Mesenteric fat pad (tissue), 1 donor: ENCODE measurements at places on chromosomes 5 and 9. TPM values are rescaled to one million over a fixed set of nuclear protein-coding genes. Genes with fewer than 3 reads are reported as not detected.

DNA sequence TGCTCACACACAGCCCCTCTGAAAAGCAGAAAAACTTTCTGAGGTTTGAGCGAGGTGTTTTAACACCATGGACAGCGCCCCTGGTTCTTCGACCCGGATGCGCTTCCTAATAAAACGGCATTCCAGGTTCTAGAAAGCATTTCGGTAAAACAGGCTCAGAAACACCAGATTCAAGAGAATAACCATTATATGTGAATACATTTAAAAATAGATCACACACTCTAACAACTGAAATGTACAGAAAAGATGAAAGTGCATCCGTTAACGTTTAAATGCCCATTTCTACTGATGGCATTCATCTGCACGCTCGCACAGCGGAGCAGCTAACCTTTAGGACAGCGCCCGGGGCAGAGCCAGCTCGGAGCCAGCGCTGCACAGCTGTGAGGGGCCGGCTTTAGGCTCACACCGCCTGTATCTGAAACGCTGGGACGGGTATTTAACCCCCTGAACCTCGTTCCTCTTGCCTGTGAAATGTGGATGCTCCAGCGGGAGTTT, 26.3 kb upstream of the TENT4A start:
- DNase-seq = no peak

DNA sequence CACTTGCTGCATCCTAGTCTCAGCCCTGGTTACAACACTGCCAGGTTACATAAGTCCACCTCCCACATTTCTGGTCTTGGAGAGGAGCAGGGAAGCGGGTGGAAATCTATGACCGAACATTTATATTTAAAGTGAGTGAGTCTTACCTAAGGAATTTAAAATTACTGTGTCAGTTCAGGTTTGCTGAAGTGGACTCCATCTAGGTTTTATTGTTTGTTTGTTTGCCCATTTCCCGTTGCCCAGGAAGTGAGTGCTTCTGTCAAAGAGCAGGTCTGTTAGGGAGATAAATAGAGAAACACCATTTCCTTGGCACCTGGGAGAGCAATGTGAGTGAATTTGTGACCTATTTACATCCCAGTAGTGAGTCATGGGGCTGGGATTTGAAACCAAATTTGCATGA, 179.5 kb downstream of the KIF4B start:
- DNase-seq = no peak

- no peak for DNase-seq
Measured at GRCh38 chr9:37995961-37996818, 72.8 kb downstream of the SHB start.

DNA sequence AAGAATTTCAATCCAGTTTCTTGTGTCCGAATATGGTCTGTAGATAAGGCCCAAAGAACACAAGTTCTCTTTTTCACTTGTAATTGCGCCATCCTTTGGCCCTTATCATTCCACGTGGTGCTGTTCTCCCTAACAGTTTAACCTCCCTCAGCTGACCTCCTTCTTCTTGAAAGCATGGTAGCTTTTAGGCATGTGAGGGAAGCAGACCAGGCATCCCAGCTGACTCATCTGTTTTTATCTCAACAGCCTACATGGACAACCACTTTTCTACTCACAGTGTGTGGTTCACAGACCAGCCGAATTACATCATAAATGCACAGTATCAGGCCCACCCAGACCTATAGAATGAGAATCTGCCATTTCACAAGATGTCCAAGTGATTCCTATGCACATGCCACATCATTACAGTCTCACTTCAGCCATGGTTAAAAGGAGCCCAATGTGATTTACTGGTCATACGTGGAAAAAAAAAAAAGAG, 26.9 kb upstream of the PLIN2 start:
- DNase-seq = no peak

DNA sequence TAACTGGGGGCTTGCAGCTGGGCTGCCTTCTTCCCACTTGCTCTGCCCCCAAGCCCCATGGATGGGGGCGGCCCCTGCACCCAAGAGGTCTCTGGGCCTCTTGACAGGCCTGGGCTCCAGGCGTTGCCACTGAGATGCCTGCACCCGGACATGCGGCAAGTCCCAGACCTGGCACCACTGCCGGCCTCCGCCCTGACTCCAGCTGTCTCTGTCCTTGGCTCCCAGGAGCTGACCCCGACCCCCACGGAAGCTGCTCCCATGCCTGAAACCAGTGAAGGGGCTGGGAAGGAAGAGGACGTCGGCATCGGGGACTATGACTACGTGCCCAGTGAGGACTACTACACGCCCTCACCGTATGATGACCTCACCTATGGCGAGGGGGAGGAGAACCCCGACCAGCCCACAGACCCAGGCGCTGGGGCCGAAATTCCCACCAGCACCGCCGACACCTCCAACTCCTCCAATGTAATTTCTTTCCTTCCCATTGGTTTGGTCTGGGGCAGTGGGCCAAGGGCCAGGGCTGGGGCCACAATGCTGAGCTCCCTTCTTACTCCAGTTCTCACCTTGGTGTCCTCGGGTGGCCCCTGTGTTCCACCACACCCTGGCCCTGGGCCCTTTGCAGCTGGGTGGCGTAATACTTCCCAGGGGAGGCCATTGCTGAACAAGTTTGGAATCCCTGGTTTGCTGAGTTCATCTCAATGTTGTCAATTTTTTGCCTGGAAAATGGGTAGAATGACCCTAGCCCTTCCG, 88.6 kb downstream of the COL5A1 start:
- DNase-seq = no peak

GRCh38 chr9:9847750-9848149, 765.1 kb downstream of the PTPRD start:
- no peak for DNase-seq

DNA sequence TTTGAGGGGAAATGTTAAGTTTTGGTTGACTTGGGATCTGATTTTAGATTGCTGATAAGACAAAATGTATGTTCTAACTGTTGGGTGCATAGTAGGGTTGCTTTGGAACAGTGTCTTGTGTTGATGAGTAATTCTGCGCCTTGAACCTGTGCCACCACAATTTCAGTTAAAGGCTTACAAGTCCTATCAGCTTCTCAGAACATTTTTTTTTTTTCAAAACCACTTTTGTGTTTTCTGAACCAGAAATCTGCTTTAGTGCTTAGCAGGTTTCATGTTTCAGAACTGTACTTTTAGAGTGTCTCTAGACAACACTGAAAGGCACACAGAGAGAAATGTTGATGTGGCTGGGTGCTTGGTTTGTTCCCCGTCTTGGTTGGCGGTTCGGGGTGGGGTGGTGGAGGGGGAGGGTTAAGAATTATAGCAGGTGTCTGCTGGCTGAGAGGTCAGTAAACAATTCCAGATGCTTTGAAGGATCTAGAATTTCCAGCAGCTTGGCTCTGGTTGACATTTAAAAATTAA, 84.6 kb downstream of the ANKRD55 start:
- no peak for DNase-seq

DNA sequence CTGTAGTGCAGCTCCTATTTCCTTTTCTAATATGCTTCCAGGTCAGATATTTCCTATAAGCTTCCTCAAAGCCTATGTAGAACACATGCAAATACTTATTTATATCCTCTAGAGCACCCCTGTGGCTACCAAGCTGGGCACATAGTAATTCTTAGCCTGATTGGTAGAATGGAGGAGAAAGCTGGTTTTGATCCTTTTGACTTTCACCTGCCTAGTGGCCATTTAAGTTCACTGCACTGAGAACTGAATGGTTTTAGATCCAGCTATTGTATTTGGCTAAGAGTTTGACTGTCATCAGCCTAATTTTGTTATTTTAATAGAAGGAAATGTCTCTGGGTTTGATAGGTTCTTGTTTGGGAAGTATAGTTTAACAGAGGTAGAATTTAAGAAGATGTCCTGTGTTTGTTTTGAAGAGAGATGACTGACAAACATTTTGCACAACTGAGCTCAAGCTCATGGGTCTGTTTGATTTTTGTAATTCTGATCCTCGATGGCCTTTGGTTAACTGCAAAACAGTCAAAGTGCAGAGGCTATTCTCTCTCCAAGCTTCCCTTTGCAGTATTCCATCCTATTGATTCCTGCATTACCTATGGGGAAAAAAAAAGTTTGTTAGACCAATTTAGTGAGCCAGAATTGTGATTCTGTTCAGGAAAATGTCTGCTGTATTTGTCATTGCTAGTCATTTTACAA, 85.4 kb downstream of the KCNN2 start:
- DNase-seq = no peak

PDLIM7 gene
- 58.8 TPM for total RNA-seq

PCDHB9 gene
- total RNA-seq = 1.0 TPM

PCDHGC5 gene
- 1.1 TPM for total RNA-seq

CDH6 gene
- total RNA-seq = 1.3 TPM
